NCI-H1436 (cell line): ENCODE measurements at places on chromosomes 13 and 19.

- no peak for DNase-seq
Observed at GRCh38 chr19:4326837-4327251, 11.8 kb downstream of the STAP2 start.

GRCh38 chr19:46298479-46299003 lies 1.7 kb downstream of the HIF3A start:
- DNase-seq: no peak

DNA sequence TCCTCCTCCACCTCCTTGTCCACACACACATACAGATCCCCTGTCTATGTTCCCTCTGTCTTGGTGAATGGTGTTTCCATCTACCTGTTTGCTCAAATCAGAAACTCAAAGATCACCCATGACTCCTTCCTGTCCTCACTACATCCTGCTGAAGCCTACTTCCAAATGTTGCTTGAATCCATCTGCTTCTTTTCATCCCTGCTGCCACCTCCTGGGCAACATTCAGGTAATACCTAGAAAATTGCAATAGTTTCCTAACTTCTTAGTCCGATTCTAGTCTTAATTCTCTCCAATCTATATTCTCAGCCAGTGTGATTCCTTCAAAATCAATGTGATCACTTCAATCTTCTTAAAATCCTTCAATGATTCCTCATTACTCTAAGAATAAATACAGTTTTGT lies 155.5 kb upstream of the STARD13 start:
- no peak for DNase-seq

- DNase-seq: no peak
Observed at GRCh38 chr13:25525884-25526283, 154.1 kb downstream of the ATP8A2 start.

DNA sequence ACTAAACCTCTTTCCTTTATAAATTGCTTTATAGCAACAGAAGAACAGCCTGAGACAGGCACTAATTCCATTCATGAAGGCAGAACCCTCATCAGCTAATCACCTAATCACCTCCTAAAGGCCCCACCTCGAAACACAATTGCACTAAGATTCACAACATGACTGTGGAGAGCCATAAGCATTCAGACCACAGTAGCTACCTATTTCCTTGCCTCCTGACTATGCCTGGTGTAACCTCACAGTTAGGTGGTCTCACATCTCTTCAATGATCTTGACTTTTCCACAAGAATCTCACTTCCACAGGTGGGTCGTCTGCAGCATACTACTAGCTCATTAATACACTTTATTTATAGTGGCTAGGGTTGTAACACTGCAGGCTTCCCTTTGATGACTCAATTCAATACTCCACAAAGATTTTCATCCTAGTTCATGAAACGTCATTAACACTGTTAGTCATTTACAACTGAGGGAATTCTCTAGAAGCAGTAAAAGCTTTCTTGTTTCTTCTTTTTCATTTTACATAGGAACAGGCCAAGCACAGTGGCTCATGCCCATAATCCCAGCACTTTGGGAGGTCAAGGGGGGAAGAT lies 27.1 kb downstream of the STK24 start:
- DNase-seq: no peak

- DNase-seq: no peak
Observed at GRCh38 chr19:35375505-35376307, 4.8 kb downstream of the GPR42 start.

GRCh38 chr13:94057618-94058186 lies 421.8 kb downstream of the DCT start:
- no peak for DNase-seq

GRCh38 chr19:49506575-49507105 lies 5.8 kb upstream of the FCGRT start:
- DNase-seq: peak; percentile 74

GRCh38 chr19:17549085-17549740 lies 6.2 kb upstream of the COLGALT1 start:
- no peak for DNase-seq

DNA sequence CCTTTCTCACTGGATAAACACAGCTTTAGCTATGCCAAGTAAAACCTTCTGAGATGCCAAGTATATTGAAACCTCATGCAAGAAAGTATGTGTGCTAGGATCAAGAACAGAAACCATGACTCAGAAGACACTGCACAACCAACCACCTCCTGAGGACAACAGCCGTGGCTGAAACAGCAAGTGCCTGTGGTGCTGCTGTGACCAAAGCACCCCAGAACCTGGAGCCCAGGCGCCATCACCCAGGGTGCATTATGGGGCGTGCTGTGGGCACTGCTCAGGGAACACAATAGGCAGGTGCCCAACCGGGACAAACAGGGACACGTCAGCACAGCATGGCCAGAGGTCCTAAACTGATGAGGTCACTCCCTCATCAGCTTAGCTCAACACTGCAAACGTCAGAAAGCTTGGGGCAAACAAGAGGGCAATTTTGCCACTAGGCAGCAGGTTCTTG lies 101.3 kb upstream of the SLC15A1 start:
- DNase-seq: no peak

DNA sequence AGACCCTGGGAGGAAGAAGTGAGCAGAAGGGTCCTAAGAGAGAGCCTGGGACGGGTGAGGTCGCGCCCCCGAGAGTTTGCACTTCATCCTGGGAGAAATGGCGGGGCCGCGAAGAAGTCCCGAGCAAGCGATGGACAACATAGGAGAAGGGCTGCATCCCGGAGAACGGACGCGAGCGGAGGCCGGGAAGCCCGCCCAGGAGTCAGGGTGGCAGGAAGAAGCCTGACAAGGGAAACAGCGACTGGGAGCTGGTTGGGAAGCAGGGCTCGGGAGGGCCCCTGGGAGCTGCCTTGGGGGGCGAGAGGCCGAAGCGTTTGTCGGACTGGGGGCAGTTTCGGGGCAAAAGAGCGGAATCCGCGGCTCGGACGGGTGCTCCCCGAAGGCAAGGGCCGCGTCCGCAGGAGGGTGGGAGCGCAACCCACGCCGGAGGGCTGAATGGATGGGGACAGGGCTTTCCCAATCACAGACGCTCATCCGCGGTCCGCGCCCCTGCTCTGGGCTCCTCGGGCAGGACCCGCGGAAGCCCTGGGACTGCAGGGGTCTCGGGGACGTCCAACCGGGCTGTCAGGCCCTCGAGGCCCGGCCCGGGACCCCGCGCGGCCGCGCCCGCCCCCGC lies 469 bp downstream of the ABHD17A start:
- no peak for DNase-seq

- DNase-seq: no peak
Observed at GRCh38 chr19:33177417-33177979, 16.6 kb upstream of the LRP3 start.

- DNase-seq: no peak
Observed at GRCh38 chr13:27022571-27023311, 148.9 kb downstream of the USP12 start.

GRCh38 chr13:109348519-109349258 lies 437.7 kb downstream of the IRS2 start:
- DNase-seq: no peak
